Stimulated activated CD4-positive, alpha-beta T cell treated with anti-CD3 and anti-CD28 coated beads, TNF-alpha, amount 100 ng/mL, for 1 hour (primary cell): ENCODE measurements at places on chromosomes 11 and 22.
A peak's percentile ranks its signal among the peaks of the same experiment; 100 is the strongest.

GRCh38 chr11:4393209-4393857 is at the start of gene TRIM21:
TSS of gene TRIM21 (minus strand) at chr11:4393702. CDS start at chr11:4390409, 3,293 bp downstream.
- DNase-seq = peak; percentile 67

DNA sequence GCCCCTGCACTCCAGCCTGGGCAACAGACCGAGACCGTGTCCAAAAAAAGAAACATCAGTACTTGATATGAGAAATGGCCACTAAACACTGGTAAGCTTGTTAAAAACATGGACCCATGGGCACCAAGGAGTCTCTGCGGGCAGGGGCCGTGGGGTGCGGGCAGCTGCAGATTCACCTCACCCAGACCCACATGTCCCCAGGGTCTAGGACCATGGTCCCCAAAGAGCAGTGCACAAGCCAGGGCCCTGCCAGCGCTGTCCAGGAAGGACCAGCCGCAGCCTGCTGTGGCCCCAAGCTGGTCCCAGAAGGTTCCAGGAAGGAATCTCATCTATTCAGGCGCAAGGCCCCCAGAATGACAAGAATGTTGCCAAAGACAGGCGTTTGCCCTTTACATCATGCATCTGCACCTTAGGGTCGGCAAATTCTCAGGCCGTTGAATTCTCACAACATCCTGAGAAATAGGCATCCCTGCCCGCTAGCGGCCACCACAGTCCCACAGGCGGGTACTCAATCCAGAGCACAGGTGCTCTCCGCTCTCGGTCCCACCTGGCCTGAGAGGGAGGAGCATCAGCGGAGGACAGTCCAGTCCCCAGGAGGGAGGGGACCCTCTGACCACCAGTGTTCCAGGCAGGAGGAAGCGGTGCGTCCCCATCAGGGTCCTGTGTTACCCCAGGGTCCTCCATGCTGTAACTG is 9.5 kb downstream of the YPEL1 start:
- no peak for DNase-seq

DNA sequence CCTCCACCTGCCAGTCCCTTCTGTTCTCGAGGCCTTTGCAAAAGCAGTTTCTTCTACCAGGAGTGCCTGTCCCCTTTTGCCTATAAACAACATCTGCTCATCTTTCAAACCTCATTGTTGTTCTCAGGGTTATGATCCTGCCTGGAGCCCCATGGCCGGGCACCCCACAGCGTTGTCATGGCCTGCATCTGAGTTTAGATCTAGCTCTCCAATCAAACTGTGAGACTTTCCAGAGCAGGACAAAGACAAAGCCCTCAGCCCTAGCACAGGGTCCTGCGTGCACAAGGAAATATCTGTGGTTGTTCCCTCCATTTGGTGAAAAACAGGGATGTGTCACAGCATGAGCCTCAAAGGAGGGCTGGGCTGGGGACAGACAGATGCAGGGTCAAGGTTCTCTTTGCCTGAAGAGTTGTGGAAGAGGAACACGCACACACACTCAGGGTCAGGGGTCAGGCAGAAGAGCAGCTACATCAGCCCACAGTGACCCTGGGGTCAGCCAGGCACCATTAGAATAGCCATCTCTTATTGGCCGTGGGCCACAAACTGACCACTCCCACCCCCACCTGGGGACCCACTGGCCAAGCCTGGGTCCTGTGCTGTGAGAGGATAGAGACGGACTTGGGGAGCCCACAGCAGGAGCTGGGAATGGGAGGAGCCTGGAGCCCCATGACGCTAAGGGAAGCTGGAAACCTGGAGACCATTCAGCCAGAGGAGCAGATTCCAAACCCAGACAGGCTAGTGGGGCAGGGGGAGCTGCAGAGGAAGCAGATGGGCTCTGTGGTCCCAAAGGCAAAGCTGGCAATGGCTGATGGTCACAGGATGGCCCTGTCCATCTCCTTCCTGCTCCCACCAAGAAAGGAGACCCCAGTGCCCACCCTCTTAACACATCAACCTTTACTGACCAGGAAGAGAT is 99.4 kb downstream of the PDE2A start:
- DNase-seq = no peak

DNA sequence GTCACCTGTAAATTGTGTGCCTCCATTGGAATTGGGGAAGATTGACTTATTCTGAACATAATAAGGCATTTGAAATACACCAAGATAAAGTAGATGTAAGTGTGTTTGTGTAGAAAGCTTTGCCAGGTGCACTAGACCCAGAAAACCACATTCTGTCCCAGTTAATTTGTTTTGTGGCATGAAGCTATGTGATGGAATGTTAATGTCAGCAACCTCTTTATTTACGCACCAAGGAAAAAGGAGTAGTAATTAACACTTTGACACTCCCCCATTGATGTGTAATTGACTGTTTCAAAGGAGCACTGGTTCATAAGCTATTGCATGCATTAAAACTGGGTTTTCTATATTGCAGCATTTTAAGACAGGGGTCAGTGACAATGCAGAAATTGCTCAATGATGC is 14.3 kb downstream of the EIF3M start:
- no peak for DNase-seq

- no peak for DNase-seq
These were observed 22.1 kb downstream of the LMO2 start for GRCh38 chr11:33869481-33870422.

GRCh38 chr22:22616636-22617035 is 27.8 kb upstream of the GGTLC2 start:
- no peak for DNase-seq

- DNase-seq = peak; percentile 42
These were observed 1.0 kb downstream of the VWCE start for GRCh38 chr11:61293867-61294716.

- no peak for DNase-seq
These were observed 40.0 kb downstream of the BTG4 start for GRCh38 chr11:111472228-111472627.

DNA sequence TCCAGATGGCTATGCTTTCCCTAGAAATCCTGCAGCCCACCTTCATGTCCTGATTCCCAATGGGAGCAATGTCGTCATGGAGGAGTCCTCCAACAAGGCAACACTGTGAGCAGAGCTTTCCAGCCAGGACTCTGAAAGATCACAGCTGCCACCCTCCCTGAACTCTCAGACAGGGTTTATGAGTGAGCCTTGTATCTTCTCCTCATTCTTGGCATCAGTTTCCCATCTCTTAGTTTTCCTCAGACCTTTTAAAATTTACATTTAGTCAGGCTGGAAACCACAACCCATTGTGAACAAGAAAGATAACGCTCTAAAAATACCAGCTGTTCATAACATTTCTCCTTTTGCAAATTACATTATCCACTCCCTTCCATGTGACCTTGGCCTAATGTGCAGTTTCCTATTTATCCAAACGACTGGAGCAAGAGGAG is 15.6 kb upstream of the LYVE1 start:
- no peak for DNase-seq

GRCh38 chr11:117618302-117618981 is 178.6 kb downstream of the DSCAML1 start:
- DNase-seq = no peak

DNA sequence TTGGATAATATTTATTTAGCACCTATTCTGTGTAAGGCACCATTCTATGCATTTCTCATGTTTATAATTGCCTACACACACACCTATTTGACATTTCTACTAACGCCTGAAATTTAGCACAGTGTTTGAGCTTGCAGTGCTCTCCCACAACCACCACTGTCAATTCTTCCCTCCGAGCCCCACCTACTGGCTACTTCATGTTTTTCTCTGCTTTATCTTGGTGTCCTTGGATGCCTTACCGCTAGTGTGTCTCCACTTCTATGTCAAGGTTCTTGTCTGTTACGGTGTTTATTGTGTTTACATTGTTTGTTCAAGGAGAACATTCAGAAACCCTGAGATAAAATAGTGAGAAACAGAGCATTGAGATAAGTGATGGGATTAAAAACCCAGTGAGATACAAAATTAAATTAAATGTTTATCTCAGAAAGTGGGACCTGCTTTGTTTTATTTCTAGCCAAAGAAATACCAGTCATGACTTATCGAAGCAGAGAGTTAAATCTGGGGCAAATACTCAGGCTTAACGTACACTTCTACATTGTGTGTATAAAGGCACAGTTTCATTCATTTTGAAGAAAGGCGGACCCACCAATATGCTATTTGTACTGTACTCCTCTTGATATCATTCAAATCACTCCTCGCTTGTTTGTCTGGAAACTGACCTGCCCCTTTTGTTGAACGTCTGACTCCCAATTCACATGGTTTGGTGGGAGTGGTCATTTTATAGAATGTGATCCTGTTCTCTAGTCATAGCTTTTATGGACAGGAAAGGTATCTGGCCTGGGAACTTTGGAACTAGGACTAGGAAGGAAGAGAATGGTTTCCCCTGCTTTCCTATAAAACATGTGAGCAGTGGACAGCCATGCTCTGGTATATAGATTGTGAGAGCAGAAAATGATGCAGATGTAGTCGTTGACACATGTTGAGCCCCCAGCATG is 39.2 kb upstream of the SLC36A4 start:
- DNase-seq = no peak

DNA sequence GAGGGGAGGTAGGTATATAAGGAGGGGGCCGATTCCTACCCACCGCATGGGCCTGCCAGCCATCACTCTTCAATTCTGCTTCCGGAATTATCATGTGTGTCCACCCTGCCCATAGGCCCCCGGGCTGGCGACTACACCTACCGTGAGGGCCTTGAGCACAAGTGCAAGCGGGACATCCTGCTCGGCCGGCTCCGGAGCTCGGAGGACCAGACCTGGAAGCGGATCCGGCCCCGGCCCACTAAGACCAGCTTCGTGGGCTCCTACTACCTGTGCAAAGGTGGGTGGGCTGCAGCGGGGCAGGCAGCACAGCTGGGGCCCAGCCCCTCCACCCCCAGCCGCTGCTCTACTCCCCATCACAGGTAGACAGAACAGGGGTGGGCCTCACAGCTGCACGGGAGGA is 38.4 kb upstream of the TEF start:
- DNase-seq = no peak

GRCh38 chr11:69868006-69868810 is 49.0 kb upstream of the FGF3 start:
- no peak for DNase-seq

DNA sequence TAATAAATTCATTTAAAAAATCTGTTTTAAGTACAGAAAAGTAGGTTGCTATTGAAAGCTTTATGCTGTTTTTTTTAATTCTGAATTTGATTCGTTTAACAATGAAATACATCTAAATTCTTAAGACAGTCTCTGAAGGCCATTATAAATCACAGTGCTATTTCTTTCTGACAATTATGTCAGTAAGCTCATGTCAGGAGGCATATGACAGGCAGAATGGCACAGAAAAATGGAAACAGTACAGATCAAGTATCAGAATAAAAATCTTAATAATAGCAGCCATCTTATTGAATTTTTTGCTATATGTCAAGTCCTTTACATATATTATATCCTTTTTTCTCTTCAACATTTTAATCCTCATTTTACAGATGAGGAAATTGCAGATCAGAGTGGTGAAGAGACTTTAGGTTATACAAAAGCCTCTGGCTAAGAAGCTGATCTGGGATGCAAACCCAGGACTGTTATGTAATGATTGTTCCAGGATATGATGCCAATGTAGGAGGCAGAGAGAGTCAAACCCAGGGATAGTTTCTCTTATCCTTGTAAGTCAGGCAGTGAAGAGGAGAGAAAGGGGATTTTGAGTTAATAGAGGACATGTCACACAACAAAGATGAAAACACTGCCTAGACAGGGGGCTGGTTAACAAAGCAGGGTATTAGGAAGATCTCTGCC is 283.1 kb upstream of the CCDC90B start:
- no peak for DNase-seq

GRCh38 chr11:849104-849824 is 6.6 kb downstream of the TSPAN4 start:
- DNase-seq = no peak

GRCh38 chr11:31060880-31061279 is 308.7 kb downstream of the DCDC1 start:
- no peak for DNase-seq

DNA sequence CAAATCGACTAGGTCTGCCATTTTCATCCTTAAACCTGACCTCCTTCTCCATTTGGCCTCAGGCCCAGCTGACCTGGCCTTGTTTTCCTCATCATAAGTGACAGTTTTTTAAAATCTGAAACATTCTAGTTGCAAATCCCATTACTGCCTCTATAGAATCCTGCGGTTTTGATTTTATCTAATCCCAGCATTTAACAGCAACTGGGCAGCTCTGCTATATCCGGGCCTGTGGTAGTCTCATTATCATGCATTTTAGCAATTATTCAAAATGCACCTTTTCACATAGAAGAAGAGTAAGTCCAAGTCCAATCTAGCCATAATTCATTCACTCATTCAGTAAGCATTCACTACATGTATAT is 28.6 kb upstream of the BIRC3 start:
- DNase-seq = no peak

DNA sequence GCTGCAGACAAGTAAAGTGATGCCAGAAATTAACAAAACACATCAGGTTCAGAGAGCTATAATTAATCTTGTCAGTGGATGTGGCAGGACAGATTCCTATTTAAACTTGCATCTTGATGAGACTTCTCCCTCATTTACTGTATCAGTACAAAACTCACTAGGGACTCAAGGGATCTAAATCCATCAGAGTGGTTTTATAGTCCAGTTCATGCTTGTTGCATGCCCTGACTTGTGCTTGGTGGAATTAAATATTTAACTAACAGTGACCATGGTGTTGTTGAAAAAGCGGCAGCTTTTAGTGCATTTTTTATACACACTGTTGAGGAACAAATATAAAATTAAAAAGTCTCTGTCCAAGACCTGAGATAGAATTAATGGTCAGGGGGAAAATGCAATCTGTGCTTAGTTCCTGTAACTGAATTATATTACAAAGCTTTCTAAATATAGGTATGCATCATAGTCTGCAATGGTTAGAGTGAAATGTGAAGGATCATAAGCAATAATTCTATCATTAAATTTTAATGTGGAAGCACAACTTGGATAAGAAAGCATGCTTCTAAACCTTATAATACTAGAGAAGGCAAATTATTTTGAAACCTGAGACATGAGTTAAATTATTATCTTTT is 1475.5 kb upstream of the TENM4 start:
- no peak for DNase-seq

GRCh38 chr11:104339380-104339831 is 175.5 kb upstream of the PDGFD start:
- no peak for DNase-seq

GRCh38 chr22:20968281-20968977 is 1.4 kb downstream of the AIFM3 start:
- DNase-seq = no peak

DNA sequence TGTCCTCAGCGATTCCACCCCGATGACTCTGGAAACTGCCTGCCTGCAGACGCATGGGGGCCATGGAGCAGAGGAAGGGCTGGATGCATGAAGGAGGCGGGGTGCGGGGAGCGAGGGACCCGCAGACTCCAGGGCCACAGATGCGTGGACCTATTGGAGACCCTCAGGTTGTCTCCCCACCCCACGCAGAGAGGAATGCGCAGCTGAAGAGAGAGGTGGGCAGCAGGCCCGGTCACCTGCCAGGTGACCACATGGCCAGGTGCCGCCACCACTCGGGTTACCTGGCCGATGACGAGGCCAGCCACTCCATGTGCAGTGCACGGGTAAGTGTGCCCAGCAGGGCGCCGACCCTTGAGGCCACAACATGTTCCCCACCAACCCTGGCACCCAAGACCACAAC is 371 bp downstream of the CCDC116 start:
- no peak for DNase-seq
